ENCODE measurements at places on chromosomes 6 and 20.

GRCh38 chr20:38727607-38728190 lies 3.4 kb downstream of the SLC32A1 start:
- DNase-seq = no peak

DNA sequence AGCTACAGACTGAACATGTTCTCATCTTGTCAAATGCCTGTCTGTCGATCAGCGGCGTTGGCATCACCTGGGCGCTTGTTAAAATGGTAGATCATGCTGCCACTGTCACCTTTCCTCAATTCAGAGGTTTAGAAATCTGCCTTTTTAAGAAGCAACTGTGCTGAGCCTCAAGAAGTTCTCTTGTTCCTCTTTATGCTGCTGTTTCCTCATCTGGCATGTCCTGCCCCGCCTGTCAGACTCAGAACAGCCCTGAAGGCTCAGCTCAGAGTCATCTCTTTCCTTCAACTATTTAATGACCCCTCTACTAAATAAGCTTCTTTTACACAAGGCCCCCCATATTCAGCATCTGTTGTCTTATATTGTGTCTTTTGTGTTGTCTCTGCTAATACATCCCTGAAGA lies 368.2 kb downstream of the EPM2A start:
- DNase-seq = no peak

DNA sequence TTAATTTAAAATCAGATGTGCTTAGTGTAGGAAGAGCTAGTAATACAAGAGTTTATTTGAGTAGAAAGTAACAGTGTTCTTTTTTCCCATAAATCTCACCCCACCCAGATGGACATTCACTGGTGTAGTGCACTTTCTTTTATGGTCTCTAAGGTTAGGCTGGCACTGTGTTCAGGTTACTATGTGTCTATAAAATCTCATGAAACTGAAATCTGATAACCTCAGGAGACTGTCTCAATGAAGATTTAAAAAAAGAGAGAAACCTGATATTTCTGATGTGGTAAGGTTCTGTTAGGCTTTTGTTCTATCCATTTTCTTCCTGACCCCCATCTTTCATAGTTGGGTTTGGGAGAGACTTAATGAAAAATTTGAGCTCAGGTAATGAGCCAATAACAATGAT lies 101.2 kb upstream of the CLVS2 start:
- DNase-seq = no peak

DNA sequence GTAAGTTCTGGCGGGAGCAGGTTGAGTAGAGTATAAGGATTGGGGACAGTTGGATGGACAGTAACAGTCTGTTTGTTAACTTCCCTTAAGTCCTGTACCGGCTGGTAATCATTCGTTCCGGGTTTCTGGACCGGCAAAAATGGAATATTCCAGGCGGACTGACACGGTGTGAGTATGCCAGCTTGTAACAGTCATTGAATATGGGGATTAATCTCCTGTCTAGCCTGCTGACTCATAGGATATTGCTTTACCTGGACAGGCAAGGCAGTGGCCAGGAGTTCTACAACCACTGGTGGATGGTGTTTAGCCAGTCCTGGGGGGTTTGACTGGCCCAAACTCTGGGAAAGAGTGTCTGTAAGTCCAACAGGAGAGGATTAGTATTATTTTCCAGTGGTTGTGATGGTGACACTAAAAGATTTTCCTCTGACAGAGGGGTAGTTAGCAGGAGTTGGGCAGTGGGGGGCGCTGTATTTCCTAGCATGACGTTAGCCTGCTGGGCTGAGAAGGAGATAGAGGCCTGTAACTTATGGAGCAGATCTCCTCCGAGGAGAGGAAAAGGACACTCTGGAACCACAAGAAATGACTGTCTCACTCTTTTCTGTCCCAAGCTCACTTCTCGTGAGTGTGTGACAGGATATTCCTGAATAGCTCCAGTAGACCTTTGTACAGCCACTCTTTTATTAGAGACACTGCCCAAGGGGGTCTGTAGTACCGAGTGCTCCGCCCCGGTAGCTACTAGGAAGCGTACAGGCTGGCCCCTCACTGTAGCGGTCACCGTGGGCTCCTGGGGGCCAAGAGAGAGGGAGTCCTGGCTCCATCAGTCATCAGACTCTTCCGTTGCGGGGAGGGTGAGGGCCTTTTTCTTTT lies 152.2 kb downstream of the TRIM27 start:
- DNase-seq = no peak

GRCh38 chr6:33692078-33692759 lies 19.3 kb downstream of the UQCC2 start:
- no peak for DNase-seq

DNA sequence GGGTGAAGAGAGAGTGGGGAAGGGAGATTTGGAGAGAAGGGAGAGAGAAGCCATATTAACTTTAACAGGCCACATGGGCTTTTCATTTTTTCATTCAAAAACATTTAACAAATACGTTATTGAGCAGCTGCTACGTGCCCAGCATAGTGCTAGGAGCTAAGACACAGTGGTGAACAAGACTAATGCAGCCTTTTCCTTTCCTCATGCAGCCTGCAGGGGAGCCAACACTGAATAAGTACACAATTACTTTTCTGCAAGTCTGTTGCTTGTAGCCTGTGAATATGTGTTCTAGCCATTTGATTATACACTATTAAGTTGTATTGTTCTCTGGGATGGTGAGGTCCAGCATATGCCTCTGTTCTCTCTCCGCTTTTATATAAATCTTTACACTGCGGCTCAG lies 1.9 kb upstream of the BLOC1S5 start:
- no peak for DNase-seq

DNA sequence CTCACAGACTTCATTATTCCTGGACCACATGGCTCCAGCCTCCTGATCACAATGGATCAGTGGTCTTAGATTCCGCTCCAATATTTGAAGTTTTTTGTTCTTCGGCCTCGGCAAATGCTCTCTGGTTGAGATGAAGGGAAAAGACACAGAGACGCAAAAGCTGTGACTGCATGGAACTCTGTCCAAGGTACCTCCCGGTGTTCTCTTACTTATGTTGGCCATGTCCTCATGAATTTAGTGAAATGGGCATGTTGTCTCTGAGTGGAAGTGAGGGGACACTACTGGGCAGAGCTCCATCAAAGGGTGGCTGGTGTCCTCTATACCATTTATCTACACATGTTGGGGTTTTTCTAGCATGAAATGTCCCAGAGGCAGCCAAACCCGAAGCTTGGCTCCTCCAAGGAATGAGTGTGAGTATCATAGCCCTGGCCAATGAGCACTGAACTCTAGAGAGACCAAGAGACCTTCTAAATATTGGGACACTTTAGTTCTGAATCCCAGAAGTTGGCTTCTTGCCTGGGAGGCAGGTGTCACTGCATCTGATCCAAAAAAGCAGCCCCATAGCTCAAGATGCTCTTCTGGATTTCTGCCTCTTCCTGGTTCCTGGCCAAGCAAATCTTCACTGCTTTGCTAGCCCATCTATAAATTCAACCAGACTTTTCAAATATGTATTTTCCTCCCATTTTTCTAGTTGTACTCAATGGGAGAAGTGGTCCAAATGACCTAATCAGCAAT lies 34.1 kb downstream of the HLA-G start:
- DNase-seq = no peak

GRCh38 chr20:63295846-63296245 lies 2.9 kb downstream of the COL20A1 start:
- DNase-seq = no peak

GRCh38 chr6:19880066-19880465 lies 42.9 kb downstream of the ID4 start:
- no peak for DNase-seq

GRCh38 chr20:56793916-56794315 lies 164.8 kb downstream of the TFAP2C start:
- DNase-seq = no peak

GRCh38 chr6:13500915-13501314 lies 13.5 kb upstream of the GFOD1 start:
- no peak for DNase-seq

GRCh38 chr20:36491901-36492617 lies 49.3 kb upstream of the MYL9 start:
- no peak for DNase-seq

- no peak for DNase-seq
These were observed 145.6 kb downstream of the GJA10 start for GRCh38 chr6:90039911-90040310.

DNA sequence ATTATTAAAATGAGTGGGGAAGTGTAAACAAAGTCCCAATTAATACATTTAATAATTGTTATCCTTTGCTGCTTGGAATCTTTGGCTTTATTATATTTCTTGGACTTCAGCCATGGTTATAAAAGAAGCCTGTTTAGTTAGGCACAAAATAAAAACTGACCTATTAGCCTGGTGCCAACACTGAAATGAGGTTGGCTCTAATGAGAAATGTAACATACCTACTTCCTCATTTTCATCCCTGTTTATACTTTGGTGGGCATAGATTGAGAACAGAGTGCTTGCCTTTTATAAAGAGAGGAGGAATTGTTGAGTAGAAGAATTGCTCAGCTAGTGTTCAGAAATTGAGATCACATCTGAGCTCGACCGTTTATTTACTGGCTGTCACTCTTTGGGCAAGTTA lies 471.3 kb downstream of the UTRN start:
- no peak for DNase-seq

DNA sequence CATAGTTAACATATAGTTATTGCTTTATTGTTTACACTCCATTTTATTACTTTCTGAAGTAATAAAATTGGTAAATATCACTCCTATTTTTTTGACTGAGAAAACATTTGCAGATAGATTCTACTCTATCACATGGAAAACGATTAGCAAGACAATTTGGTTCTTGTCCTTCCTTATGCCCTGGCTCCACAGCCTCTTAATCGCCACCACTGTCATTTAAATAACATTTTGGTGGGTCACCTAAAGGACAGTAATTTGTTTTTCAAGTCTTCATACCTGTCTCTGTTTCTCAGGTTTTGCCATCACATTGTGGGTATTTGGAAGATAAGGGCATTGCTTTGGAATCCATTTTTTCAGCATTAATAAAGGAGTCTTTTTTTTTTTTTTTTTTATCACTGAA lies 521.5 kb upstream of the IRAK1BP1 start:
- no peak for DNase-seq

DNA sequence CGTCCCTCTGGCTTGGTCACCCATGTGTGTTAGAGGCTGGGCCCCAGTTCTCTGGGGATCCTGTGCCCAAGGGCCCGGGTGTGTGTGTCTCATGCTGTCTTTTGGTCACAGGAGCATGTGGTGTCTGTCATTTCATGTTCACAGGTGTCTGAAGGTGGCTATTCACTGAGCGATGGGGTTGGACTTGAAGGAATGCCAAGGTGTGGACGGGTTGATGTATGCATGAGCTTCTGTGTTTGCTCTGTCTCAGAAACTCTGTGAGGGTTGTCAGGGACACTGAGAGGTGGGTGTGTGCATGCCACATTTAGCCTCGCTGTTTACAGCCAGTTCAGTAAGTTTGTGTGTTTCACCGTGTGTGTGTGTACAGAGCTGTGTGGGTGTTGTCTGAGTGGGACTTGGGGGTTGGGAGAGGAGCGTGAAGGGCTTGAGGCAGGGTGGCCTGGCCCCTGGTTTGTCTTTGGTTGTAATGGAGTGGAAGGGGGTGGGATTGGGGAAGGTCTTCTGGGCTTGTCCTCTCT lies 1.2 kb downstream of the DDR1 start:
- no peak for DNase-seq

DNA sequence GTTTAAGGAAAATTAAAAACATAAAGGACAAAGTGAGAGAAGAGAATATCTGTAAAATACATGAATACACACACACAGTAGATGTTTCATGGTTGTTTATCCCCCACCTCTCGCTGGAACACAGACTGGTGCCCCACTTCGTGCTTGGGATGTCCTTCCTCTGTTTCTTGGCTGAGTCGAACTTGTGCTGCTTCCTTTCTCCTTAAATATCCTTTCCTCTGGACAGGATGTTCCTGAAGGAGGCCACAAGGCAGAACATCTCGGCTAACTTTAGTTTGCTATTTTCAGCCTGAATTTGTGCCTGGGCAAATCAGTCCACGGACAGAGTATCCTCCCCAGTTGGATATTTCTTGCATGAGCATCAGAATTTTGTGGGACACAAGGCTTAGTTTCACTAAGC lies 54.7 kb upstream of the ZMYND8 start:
- DNase-seq = no peak

DNA sequence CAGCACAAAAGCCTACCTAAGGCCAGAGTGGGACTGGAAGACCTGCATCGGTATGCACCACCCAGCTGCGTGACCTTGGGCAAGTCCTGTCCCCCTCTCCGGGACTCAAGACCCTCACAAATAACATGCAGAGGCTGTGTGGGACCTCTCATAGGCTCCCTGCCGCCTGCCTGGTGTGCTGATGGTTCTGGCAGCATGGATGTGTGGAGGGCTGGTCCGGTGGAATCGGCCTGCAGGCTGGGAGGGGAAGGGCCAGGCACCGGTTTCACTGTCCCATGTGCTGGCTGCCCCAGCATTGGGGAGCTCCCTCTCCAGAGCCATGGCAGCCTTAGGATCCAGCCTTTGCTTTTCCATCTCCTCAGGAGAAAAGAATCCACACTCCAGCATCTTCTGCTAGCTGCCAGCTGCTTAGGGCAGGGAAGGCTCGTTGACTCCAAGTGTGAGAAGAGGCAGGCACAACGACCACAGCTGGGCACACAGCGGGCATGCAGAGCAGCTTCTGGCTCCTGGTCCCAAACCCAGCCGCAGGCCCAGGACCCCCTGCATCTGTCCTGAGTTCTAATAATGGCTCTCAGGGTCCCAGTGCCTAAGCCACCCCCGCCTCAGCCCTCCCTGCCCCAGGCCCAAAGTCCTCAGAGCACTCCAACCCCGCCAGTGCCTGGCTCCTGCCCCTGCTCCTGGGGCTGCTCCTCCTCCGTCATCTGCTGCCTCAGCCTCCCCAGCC lies 32.5 kb downstream of the TFEB start:
- no peak for DNase-seq

DNA sequence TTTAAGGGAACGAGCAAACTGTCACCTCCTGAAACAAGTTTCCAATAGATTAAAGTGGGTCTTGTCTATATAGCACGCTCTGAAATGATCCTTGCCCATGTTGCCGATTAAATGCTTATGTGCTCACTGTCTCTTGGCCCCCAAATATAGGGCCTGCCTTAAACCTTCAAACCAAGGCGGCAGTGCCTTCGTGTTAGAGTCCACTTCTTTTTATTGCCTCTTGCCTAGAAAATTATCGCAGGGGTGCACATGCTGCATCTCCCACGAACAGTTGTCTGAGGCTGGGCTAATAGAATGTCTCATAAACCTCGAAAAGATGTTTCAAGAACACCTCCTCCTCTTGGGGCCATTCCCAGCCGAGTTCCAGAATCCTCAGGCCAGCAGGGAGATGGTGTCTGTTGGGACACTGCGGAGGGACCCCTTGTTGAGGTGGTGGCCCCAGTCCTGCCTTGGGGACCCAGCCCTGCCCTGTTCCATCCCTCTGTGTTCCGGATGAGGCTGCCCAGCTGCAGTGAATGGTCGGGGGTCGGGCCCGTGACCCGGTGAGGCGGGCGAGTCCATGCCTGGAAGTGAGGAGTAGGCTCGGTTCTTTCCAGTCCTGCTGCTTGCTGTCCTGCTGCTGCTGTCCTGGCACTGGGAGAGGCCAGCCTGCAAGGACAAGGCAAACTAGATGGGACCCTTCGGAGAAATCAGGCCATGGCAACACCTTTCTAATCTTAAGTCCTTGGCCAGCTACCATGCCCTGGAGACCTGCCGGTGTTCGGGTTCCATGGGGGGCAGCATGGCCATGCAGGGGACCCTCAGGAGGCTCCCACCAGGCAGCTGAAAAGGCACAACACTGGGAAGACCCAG lies 34.7 kb upstream of the SLCO4A1 start:
- no peak for DNase-seq
